ENCODE measurements at places on chromosomes 11 and 22.

- peak; percentile 75 for DNase-seq
These were observed 60.5 kb downstream of the OSBP2 start for GRCh38 chr22:30754971-30755758.

DNA sequence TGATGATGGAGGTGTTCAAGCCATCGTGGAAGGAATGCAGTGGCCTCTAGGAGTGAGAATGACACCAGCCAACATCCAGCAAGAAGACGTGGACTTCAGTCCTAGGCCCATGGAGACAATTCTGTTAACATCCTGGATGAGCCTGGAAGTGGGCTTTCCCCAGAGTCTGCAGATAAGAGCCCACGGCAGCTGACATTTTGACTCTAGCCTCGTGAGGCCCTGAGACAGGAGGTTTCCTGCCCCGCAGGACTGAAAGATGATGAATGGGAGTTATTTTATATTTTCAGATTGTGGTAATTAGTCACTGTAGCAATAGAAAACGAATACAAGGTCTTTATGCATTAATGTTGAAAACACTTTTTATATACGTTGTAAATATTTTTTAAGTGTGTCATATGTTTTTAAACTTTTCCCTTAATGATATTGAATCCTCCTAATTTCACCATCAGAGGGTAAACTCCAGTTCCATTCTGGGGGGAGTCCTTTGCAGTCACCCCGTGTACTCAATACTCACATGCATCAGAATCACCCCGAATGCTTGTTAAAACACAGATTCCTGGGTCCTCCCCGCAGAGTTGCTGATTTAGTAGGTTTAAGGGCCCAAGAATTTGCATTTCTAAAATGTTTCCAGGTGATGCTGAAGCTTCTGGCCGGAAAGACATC lies 570 bp upstream of the TPCN2 start:
- no peak for DNase-seq

DNA sequence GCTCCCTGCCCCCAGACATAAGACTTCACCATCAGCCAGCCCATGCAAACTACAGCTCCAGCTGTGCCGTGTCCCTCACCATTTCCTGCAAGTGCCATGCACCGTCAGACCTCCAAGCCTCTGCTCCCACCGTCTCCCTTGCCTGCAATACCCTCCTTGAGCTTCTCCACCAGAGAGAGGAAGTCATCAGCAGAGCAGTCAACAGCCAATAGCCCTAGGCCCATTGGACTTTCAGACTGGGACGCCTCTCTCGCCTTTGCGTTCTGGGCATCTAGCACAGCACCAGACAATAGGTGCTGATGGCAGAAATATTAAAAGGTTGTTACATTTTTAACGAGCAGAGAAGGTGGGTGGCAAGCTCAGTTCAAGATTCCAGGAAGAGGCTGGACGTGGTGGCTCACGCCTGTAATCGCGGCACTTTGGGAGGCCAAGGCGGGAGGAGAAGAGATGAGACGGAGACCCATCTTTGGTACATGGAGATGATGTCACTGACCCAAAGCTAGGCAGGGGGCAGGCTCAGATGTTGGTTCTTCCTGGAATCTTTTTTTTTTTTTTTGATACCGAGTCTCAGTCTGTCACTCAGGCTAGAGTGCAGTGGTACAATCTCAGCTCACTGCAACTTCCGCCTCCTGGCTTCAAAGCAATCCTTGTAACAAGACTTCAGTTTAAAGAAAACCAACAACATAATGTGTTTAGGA lies 31.9 kb downstream of the SCGB1A1 start:
- no peak for DNase-seq

- DNase-seq, result no peak
These were observed 1137.7 kb upstream of the CNTN5 start for GRCh38 chr11:97883086-97883485.

DNA sequence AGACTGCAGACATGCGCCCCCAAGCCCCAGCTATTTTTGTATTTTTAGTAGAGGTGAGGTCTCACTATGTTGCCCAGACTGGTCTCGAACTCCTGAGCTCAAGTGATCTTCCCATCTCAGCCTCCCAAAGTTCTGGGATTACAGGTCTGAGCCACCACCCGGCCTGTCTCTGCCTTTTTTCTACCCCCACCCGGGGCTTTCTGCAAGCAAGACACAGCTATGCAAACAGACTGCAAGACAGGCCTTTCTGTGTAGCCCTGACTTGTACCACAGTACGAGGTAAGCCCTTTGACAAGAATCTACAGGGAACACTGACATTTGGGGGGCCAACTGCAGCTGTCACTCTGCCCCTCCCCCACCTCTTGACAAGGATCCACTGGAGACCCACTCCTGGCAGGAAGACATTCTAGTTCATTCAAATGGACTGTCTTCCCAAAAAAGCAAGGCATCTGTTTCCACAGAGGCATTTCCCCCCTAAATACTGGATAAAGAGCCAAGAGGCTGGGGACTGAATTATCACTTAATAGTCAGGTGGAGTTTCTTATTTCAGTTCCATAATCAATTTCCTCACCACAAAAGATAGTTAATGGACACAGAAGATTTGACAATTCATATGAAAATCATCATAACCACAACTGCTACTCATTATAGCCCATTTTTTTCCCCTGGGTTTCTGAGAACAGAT lies 118.2 kb downstream of the ABTB2 start:
- no peak for DNase-seq

DNA sequence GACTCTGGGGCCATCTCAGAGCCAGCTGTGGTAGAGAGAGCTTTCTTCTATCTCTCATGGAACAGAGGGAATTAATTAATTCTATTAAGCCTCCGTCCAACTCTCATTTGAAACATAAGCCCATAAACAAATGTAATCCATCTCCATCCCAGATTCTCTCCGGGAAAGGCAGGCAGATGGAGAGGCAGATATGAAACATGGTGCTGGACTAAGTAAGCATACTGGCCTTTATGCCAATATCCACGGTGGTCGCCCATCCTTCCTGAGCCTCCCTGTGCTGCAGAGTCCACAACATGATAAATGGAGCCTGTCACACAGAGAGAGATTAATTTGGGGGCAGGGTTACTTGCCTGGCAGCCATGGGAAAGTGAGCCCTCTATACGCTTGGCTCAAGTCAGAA lies 44.8 kb downstream of the PRR5L start:
- peak; percentile 38 for DNase-seq

GRCh38 chr22:45582955-45583320 lies 80.3 kb downstream of the FBLN1 start:
- no peak for DNase-seq

DNA sequence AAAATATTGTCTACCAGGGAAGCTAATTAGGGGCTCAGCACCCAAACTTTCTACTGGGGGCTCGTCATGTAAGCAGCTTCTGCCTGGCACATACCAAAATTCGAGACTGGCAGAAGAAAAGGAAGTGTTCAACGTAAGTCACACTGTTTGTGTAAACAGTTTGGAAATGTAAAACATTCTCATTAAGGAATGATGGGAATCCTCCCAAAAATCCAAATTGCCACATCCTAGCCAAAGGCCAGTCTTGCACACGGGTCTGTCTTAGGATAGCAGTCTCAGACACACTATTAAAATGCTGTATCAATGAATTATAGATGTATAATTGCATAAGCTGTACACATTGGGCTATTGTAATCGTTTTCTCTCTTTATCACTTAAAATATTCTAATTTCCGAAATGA lies 28.9 kb downstream of the CUL5 start:
- DNase-seq, result no peak

DNA sequence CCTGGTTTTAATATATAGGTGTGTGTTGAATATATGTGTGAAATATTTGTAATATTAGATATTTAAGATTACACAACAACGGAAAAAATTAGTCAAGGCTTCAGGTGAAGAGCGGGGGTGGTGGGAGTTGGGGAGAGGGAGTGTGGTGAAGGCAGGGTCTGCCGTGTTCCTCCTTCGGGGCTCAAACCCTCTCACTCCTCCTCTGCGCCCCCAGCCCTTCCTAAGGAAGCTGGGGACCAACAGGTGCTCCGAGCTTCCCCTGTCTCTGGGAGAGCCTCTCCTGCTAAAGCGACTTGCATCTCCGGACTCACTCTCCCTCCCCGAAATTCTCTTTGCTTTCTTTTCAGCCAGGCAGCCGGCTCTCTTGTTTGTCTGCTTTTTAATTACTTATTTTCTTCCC lies 960 bp upstream of the CADM1 start:
- no peak for DNase-seq

GRCh38 chr11:128448981-128449713 lies 138.2 kb downstream of the ETS1 start:
- DNase-seq, result no peak

- DNase-seq, result no peak
These were observed 28.1 kb downstream of the SBF2 start for GRCh38 chr11:10265936-10266335.

GRCh38 chr11:9887472-9887871 lies 223.6 kb downstream of the SWAP70 start:
- no peak for DNase-seq

- no peak for DNase-seq
These were observed 263.5 kb upstream of the CCDC179 start for GRCh38 chr11:23123753-23124152.

GRCh38 chr11:58629857-58630256 lies 7.4 kb downstream of the CNTF start:
- no peak for DNase-seq
